ENCODE measurements at places on chromosomes 3 and 15.

- no peak for DNase-seq
Observed at GRCh38 chr3:102736288-102736974, 301.6 kb downstream of the ZPLD1 start.

DNA sequence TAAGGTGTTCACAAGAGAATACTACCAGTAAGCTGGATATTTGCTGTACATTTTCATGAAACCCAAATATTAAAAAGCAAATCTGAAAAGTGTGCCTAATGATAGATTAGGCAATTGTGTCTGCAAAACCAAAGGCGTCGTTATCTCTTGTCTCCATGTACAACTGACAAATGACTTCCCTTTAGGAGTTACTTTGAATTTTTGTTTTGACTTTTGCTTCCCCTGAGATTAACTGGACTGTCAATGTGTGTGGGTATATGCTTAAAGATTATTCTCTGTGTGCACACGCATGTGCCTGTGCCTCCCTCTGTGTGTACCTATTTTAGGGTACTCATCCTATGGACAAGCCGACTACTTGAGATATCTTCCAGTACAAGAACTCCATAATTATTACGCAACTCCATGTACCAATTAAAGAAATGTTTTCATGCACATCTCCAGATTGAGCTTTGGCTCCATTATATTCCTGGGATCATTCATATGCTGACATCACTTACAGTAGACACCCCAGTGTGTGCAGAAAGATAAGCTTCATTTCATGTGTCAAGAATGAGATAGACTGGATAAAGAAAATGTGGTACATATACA is 431.2 kb upstream of the ADAMTS9 start:
- no peak for DNase-seq

DNA sequence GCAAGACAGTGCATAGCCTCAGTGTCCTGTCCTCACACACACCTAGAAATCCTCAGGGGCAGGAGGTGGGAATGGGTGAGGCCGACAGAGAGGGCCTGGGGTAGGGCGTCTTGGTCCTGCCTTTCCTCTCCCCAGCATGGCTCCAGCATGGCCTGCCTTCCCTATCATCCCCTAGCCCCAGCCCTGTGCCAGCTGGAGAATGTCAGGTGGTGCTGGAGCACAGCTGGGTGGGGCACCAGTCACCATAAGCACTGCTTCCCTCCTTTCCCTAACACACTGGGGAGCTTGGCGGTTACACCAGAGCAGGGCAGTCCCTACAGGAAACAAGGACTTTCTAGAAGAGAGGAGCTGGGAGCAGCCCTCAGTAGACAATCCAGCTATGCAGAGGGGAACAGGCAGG is 236.8 kb downstream of the KLF13 start:
- DNase-seq, result no peak

DNA sequence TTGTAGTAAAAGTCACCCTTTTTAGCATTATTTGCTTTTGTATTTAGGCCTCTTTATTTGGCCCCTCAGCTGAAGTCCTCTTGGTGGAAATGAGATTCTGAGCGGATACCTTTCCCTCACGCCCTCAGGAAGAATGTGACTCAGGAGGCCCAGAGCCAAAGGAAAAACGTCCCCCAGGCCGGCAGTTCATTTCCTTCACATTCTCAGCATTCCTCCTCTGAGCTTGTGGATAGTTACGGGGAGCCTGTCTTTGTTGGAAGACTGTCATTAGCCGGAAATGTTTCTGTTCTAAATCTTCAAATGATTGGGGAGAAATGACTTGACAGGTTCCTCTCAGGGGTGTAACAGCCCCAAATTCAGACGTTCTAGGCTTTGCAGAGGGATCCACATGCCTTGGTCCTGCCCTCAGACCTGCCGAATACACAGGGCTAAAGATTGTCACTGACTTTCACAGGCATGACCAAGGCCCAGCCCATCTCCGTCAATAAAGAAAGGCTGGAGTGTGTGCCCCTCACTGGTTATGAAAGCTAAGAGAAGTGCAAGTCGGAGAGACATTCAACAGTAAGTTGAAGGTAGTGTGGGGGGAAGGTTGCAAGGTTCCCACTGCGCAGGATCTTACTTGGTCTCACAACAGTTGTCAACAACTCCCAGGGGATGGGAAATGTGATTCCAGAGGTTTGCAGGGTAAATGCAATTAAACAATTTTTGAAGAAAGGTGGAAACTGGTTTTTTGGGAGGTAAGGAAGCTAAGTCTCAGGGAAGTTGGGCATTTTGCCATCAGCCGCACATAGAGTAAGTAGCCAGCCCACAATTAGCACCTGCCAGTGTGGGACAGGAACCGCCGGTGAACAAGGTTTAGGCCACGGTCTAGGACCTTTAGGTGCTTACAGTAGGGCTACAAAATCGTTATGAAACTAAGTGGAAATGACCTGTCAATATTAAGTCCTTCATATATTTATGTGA is 39.7 kb upstream of the MYZAP start:
- DNase-seq, result peak; percentile 70

GRCh38 chr3:188465311-188465710 is 311.4 kb downstream of the LPP start:
- no peak for DNase-seq

DNA sequence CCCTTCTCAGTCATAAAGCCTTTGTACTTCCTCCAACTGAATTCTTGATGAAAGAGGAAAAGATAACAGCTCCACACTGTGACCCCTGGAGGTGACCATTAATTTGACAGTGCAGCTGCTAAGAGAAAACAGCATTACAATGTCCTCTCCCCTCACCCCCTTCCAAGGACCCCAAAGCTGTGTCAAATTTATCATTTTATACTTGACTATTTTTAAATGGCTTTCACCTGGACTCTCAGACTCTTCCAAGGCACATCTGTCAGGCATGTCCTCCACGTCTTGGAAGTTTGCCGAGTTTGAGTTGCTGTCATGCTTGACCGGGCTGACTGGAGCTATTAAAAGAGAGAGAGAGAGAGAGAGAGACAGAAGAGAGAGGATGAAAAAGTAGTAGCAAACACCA is 236.5 kb downstream of the WDR72 start:
- peak; percentile 38 for DNase-seq

Measured in kidney epithelial cell (primary cell).